ENCODE measurements at places on chromosomes 6 and 20.

DNA sequence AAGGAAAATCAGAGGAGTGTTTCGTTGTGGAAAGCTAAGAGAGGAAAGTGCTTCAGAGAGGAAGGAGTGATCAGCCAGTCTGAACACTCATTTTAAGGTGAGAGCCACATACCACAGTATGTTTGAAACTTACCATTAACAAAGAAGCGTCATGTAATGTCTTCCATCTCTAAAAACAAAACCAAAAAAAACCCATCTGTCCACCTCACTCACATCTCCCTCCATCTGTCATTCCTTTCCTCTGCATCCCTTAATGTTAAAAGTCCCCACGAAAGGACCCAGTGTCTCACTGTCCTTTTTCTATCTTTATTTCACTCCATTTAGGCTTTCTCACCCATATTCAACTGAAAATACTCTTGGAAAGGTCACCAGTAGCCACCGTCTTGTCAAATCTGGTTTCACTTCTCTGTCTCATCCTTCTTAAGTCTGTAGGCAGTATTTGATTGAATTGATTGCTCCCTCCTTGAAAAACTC lies 59.4 kb upstream of the GNRH2 start:
- DNase-seq, result no peak

GRCh38 chr20:25259358-25259757 lies 11.5 kb downstream of the PYGB start:
- no peak for DNase-seq

DNA sequence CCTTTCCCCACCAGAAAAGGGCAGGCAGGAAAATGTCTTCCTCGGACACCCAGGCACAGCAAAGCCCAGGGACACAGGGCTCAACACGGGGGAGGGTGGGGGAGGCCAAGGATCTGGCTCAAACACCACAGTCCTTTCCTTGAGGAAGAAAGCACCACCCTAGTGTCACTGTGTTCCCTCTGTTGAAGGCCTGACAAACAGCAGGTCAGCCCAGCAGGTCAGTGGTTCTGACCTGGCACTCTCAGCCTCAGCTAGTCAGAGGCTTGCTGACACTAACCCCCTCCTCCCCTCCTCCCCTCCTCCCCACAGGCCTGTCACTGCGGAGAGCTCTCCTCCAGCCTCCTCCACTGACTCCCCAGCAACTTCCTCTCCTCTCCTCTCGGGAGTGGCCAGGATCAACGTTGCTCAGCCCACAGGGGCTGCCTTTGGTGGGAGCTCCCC lies 239.6 kb downstream of the LRFN2 start:
- DNase-seq, result no peak

DNA sequence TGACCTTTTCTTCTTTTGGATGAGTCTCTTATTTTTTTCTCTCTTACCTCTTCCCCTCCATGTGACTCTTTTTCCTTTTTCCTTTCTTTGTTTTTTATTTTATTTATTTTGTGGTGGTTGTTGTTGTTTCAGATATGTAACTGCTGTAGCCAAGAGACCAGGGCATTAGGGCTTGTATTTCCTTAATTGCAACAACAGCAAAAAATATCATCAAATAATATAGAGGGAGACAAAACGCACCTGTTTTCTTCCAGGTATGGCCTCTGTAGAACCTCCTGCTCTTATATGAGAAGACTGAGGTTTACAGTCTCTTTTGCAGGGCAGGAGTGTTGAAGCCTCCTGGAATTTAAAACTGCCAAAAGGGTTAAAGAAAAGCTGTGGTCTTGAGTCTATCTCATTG lies 149.3 kb downstream of the SYNDIG1 start:
- DNase-seq, result no peak

DNA sequence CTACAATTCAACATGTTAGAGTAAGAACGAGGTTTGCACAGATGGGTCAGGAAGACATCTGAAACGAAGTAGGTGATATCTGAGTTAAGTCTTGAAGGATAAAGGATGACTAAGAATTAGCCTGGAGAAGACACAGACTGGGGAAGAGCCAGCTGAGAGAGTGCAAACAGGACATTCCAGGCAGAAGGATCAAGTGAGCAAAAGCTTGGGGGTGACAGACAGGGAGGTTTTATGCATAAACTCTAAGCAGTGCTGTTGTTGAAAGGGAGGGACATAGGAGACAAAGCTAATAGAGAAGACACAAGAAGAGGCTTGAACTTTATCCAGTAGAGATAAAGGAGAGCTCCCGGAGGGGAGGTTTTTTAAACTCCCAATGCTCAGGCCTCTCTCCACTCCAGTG lies 15.0 kb upstream of the ETV7 start:
- DNase-seq, result no peak

GRCh38 chr6:15242503-15242902 lies 3.4 kb upstream of the JARID2 start:
- no peak for DNase-seq

GRCh38 chr20:33840759-33841435 lies 29.7 kb downstream of the CHMP4B start:
- no peak for DNase-seq

DNA sequence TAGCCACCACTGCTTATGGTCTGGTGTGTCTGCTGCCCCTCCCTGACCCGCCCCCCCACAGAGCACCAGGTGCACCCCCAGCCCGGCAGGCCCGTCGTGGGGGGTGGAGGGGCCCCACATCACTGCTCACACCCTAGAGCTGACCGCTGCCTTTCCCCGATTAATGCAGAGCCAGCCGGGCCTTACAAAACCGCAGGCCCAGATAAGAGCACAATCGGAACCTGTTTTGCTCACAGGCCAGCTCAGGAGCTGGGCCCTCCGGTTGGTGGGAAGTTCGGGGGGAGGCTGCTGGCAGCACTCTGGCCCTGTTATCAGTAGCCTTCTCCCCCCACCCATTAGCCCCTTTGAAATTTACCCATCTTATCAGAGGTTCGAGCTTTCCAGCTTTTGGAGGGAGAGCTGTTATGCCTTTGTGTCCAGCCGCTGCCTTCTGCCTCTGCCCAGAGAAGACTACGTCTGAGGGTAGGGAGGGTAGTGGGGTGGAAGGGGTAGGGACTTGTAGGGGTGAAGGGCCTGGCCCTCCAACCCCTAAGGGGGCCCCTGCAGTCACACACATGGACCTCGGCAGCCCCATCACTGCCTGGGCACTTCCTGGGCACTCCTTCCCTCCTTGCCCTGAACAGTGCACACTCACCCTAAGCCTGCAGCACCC lies 6.9 kb upstream of the SPDEF start:
- no peak for DNase-seq

DNA sequence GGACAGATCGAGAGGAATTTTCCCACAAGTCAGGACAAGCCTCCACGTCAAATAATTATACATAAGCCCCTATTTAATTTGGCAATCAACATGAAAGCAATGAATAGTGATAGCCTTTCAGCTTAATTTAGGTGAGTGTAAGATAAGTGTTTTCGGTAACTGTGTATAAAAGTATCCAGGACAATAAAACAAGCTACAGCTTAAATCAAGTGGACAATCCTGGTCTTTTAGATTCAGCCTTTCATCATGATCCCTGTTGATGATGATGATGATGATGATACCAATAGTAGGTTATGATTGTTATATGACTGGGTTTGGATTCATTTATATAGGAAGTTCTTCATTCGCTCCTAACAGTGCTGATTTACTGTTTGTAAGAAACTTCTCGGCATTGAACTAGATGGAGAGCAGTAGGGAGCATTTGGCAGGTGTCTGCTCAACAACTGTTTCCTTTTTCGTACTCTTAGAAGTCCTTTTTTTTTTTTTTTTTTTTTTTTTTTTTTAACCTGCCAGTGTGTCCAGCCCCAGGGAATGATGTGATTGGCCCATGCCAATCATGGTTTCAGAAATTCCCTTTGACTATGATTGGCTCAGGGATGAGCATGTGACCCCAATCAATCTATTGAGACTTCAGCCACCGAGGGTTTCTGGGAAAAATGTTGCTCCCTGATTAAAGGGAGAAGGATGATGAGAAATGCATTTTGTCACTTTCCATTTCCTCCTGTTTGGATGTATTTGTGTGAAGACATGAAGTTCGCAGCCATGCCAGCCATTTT lies 11.3 kb upstream of the RNF182 start:
- DNase-seq, result no peak

DNA sequence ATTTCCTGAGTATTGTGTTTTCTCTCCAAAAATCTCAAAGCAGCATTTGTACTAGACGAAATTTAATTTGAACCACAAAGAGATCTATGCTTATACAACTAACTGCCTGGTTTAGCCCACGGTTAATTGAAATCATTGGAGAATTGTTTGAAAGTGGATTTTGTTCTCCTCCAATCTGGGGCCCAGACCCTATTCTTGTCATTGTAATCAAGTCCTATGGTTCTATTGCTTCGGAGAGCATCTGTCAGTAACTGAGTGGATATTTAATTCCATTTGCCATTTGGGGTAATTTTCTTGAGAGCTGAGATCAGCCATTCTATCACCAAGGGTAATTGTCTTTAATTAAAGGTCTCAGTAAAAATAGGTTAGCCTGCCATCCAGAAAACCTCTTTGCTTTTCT lies 117.0 kb upstream of the KCNG1 start:
- DNase-seq, result no peak

DNA sequence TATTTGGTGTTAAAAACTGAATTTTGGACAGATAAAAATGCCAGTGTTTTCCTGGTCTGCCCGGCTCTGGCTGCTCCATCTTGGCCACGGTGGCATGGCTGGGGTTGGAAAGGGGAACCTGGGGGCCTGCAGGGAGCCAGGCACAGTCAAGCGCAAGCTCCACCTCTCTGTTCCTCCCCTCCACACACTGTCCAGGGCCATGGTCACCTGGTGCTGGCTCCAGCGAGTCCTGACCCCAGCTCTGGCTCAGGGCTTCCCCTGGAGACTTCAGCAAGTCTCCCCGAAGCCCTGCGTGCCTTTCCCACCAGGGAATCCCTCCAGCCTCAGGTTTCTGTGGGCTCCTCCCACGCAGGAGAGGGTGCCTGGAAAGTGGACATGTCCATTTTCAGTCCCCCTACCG lies 298.5 kb downstream of the QKI start:
- DNase-seq, result no peak

GRCh38 chr20:2797136-2797983 lies 3.1 kb downstream of the CPXM1 start:
- DNase-seq, result no peak

DNA sequence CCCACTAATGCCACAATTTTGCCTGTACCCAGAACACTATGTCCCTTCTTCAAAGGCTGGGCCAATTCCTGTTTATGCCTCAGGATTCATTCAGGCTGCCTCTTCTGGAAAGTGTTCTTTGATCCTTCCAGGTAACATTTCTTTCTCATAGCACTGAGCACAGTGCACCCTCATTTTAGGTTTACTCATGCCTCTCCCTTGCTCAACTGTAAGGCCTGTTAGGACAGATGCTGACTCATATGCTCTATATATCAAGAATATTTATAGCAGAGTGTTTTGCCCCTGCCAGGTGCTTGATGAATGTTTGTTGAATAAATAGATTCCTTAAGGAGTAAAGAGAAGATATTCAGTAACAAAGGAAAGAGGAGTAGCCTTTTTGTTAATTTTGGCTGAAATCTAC lies 263.9 kb downstream of the PHF3 start:
- DNase-seq, result no peak

- DNase-seq, result no peak
Measured at GRCh38 chr6:87656857-87657256, 45.2 kb downstream of the AKIRIN2 start.

DNA sequence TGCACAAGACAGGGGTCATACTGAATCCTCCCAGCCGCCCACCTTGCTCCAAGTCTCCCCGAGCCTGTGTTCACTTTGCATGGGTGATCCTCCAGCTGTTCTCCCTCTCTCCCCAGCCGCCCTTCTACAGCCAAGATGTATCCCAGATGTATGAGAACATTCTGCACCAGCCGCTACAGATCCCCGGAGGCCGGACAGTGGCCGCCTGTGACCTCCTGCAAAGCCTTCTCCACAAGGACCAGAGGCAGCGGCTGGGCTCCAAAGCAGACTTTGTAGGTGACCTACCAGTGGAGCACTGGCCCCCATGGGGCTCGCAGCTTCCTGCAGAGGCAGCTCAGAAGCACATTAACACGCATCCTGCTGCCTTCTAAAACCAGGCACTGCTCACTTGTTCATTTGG lies 14.6 kb upstream of the IFT52 start:
- DNase-seq, result no peak

DNA sequence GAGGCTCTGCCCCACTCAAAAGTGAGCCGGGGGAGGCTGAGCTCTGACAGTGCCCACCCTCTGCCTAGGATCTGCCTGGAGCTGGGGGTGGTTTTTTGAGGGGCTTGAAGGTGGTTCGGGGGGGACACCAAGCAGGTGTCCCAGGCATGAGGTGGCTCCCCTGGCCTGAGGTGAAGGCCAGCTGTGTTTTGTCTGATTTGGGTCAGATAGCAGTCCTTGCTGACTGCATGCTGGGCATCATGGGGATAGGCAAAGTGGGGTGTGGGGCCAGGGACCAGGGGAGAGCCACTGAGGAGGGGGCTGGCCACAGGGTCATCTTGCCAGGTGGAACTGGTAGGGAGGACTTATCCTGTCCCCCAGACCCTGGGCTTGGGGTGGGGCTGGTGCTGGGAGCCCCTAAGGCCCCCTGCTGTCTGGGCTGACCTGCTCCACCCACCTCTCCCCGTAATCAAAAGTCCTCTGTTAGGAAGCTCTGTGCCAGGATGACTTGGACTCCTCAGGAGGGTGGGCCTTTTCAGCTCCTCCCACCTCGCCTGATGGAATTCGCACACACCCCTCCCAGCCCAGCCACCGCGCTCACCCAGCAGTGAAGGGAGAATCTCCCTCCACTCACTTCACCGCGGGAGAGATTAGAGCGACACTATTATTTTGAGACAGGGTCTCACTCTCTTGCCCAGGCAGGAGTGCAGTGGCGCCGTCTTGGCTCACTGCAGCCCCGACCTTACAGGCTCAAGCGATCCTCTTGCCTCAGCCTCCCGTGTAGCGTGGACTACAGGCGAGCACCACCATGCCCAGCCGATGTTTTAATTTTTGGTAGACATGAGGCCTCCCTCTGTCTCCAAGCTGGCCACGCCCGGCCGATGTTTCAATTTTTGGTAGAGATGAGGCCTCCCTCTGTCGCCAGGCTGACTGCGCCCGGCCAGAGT lies 1.5 kb upstream of the COL9A3 start:
- DNase-seq, result no peak

GRCh38 chr20:56247954-56248782 lies at the start of gene MC3R:
Gene MC3R, plus strand, starts transcription at chr20:56248732. Its CDS starts 112 bp downstream, at chr20:56248844.
- no peak for DNase-seq

GRCh38 chr6:167130712-167131684 lies 8.1 kb downstream of the CCR6 start:
- DNase-seq, result no peak

- no peak for DNase-seq
Measured at GRCh38 chr20:16692442-16692841, 37.4 kb upstream of the SNRPB2 start.

GRCh38 chr6:17416806-17417205 lies 23.4 kb downstream of the CAP2 start:
- no peak for DNase-seq

GRCh38 chr6:5763871-5764270 lies 242.9 kb downstream of the NRN1 start:
- no peak for DNase-seq

DNA sequence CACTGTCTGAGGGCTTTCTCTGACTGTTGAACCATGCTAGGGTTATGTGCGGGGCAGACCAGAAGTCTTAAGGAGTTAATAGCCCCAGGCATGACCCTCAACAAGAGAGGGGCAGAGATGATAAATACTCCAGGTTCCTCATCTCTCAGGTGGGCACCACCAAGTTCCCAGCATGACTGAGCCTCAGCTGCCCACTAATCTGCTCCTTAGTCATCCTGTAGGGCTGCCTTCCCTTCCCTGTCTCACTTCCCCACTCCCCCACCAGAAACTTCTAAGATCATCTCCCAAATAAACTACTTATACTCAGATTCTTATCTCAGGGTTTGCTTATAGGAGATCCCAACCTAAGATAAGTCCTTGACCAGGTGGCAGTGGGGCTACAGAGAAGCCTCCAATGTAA lies 137.2 kb upstream of the PRND start:
- DNase-seq, result no peak

GRCh38 chr6:111989743-111990142 lies 64.2 kb upstream of the CCN6 start:
- DNase-seq, result no peak
